ENCODE measurements at places on chromosomes 2 and 18.
A peak's percentile ranks its signal among the peaks of the same experiment; 100 is the strongest.

- no peak for DNase-seq
These were observed 40.7 kb downstream of the MRPL44 start for GRCh38 chr2:223997938-223998337.

- peak; percentile 54 for DNase-seq
These were observed 100.7 kb upstream of the STK39 start for GRCh38 chr2:168348076-168348475.

GRCh38 chr2:180003559-180003958, 3.5 kb downstream of the CWC22 start:
- no peak for DNase-seq

DNA sequence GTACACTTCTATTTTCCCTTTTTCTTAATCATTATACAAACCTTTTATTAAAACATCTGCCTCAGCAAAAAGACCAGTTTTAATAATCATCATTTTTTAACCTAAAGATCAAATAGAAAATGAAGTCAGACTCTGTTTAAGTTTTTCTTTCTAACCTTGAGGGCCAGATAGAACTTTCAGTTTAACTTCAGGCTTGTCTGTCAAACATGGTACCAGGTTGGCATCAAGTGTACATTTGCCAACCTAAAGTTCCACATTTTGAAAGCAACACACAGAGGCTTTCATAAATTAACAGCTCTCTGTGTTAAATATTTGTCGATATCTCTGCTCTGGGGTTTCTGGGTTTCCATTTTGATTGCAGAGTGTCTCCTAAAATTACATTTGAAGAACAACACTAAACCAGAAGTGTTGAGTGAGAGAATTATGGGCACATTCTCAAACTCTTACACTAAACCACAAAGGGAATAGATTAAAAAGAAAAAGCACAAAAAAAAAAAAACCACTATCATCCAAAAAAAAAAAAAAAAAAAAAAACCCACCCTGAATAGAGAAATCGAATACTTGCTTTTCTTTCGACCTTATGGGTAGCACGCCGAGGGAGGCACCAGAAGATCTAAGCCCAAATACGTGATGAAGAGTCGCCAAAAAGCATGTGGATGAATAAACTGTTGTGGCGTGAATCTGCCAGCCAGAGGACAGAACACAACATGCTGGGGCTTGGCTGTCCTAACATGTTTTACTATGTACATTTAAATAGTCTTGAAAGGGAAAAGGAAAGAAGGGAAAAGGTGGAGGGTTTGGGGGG, 166.2 kb downstream of the TCF4 start:
- peak; percentile 60 for DNase-seq

GRCh38 chr2:145760781-145761649, 1241.1 kb upstream of the ZEB2 start:
- DNase-seq: peak; percentile 96

- DNase-seq: no peak
These were observed 1.8 kb upstream of the ACVR1 start for GRCh38 chr2:157877761-157878400.

- peak; percentile 50 for DNase-seq
These were observed 51.3 kb downstream of the ACSL3 start for GRCh38 chr2:222912117-222912516.

DNA sequence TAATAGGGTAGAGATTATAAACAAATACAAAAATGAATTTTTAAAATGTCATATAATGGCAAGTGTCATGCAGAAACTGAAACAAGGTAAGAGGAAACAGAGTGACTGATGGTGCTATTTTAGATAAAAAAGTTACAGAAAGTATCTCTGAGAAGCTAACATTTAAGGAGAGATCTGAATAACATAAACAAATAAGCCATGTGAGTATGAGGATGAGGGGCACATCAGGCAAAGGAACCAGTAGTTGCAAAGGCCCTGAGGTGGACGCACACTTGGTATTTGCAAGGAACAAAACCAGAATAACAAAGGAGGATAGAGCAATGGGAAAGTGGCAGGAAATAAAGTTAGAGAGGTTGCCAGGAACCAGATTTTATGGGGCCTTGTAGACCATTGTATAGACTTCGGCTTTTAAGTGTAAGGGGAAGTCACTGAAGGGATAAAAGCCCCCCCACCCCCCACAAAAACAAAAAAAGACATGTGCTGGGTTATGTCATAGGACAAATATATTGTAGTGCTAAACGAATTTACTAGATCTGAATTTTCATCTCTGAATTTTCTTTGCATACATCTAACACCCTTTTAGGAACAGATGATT, 159.2 kb downstream of the DTNB start:
- no peak for DNase-seq
